ENCODE measurements at places on chromosomes 6 and 20.

DNA sequence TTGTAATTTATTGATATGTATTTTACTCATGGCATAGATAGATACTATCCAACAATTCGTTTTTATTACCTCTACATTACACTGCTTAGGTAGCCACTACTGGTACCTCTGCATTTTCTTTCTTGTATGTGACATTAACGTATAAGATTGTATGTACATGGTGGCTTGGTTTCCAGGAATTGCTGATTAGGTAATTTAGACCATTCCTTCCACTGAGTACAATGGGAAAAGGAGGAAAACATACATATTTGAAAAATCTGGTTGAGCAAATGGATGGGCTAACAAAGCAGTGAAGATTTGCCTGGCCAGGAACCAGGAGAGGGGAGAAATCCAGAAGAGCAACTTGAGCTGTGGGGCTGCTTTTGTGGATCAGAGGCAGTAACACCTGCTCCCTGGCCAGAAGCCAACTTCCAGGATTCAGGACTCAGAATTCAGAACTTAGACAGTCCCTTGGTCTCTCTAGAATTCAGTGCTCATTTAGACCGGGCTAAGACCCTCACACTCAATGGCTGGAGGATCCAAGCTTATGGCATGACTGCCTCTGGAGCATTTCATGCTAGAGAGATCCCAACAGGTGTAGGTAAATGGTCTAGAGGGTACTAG is 17.9 kb upstream of the MICB start:
- DNase-seq = no peak

DNA sequence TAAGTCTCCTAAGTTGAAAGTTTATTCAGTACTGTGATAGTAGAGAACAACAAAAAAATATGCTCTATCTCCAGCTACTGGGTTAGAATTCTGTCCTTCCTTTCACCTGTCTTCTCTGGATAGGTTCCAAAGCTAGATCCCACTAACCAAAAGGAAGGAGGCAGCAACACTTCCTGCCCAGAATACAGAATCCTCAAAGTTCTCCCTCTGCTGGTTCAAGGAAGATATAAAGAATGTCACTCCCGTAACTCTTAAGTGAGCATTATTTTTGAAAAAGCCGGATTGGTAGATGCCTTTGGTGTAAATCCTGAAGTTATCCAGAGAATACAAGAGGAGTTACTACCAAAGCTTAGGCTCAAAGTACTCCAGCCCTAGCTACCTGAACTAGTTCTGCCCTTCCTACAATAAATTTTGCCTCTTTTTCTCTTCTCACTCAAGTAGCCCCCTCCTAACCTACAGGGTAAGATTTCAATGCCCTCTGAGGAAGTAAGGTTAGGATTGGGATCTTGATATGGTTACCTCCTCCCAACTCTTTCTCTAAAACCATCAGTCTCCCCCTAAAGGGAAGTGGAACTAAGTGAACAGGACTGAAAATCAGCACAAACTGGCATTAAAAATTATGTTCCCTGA is 26.0 kb upstream of the CRIP3 start:
- DNase-seq = peak; percentile 44

DNA sequence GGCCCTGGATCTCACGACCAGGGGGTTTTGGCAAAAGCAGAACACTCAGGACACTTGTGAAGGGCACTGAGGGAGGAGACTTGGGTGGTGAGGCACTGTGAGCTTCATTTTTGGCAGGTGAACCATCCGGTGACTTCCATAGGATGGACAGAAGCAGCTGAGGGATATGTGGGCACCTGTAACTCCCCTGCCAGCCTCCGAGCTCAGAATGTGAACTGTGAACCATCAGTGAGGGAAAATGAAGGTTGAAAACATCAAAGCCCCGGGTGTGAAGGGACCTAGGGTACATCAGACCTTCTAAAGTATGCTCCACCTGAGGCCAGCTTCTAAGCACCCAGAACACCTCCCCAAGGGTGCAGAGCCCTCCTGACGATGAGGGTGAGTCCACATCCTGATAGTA is 53.2 kb downstream of the FAXC start:
- no peak for DNase-seq

DNA sequence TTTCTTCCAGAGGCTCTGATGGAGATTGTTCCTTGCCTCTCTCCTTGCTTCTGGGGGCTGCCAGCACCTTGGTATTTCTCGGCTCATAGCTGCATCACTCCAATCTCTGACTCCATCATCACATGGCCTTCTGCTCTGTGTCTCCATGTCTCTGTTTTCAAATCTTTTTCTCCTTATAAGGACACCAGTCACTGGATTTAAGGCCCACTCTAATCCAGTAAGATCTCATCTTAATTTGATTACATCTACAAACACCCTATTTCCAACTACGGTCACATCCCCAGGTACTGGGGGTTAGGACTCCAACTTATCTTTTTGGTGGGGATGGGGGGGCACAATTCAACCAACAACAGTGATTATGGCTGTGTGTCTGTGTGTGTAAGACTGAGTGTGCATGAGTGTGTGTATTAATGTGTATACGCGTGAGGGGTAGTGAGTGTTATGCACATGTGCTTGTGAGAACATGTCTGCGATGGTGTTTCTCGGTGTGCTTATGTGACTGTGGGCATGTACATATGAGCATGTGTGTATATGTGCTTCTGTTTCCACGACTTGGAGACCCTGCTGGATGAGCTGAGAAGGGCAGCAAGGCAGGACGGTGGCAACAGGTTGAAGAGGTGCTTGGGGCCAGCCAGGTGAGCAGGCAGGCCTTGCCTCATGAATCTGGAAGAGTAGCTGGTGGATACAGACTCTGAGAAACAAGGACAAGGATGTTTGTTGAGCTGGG is 130.5 kb downstream of the MRPL14 start:
- no peak for DNase-seq

- no peak for DNase-seq
These were observed 7.3 kb upstream of the RIMS1 start for GRCh38 chr6:71879016-71879415.

DNA sequence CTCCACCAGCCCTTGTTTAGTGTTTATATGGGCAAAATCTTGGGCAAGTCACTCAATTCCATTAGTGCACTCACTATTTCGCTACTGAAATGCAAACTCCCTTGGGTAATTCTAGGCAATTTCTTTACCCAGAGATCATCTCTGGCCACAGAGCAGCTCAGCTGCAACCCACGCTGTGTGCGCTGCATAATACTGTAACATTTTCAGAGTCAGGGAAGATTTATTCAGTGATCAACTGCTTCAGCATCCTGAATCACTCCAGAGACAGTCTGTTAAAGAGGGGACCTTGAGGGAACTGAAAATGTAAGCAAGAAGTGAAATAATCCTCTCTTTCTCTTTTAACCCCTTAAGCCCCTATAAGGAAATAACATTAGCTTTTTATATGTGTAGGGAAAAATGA is 189.6 kb upstream of the FBXL4 start:
- DNase-seq = no peak

DNA sequence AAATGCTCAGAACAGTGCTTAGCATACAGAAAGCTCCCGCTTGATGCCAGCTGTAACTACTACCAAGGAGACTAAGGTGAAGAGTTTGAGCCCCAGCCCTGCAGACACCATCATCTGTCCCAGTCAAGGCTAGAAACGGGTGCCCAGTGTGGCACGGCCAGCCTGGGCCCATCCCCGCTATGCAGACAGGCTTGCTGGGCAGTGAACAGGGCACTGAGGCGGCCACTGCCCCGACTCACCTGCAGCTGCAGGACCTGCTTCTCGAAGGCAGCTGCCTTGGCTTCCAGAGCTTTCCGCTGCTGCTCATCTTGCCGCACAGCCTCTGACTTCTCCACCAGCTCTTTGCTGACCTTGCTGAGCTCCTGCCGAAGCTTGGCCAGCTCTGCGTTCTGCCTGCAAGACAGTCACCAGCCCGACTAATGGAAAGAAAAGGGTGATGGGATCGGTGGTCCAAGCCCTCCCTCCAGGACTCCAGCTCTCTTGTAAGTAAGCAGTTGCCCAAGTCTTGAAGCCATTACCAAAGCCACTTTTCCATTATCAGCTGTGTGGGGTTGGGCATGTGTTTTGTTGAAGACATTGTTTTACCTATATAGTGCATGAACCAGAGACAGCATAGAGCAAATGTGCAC is 48.7 kb downstream of the RRBP1 start:
- no peak for DNase-seq

DNA sequence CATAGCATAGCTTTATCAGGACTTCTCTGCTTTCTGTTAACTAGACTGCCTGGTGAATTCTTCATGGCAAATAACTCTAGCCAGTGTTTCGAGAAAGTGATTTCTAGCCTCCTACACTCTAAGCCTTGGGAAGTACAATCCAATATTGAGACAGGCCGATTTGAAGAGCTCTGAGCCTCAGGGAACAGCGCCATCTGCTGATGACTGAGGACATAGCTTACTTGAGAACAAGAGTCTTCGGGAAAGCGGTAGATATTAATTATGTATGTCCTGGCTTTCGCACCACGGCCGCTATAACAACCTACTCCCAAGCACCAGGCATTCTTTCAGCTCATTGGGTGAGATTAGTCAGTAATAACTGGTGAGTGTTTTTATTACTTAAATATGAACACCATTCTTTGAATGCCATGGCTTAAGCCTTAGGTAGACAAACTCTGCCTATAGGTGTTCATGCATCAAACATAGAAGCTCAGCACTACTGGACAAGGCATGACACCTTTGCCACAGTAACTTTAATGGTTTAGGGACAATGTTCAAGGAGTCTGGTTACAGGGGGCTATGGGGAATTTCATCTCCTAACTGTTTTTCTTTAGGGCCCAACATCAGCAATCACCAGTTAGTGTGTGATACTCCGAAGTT is 518.6 kb downstream of the BMP2 start:
- DNase-seq = peak; percentile 66

GRCh38 chr6:141744971-141745370 is 387.8 kb upstream of the GJE1 start:
- no peak for DNase-seq

- no peak for DNase-seq
These were observed 67.7 kb downstream of the TMEM244 start for GRCh38 chr6:129793447-129793846.

DNA sequence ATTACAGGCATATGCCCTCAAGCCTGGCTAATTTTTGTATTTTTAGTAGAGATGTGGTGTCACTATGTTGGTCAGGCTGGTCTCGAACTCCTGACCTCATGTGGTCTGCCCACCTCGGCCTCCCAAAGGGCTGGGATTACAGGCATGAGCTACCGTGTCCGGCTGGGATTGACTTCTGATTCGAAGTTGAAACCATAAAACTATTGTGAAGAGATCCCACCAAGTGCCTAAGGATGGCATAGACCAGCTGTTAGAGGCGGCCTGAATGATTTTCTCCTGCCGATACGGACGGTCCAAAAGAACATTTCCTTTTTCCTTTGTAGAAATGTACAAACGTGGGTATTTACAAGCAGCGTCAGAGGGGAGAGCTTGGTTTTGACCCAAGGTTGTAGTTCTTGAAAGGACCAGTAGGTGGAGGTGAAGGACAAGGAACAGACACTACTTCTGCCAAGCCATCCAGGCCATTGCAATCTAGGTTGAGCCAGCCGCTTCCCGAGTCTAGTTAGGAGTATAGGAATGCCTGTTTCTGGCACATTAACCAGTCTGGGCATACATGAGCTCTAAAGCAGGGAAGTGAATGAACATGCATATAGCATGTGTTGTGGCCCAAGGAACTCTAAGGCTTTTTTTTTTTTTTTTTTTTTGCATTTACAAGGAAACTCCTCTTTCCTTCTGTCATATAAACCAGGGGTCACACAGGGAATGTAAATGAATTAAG is 29.0 kb downstream of the MOCS3 start:
- DNase-seq = peak; percentile 85

GRCh38 chr20:51424270-51425117 is 118.0 kb downstream of the NFATC2 start:
- no peak for DNase-seq

DNA sequence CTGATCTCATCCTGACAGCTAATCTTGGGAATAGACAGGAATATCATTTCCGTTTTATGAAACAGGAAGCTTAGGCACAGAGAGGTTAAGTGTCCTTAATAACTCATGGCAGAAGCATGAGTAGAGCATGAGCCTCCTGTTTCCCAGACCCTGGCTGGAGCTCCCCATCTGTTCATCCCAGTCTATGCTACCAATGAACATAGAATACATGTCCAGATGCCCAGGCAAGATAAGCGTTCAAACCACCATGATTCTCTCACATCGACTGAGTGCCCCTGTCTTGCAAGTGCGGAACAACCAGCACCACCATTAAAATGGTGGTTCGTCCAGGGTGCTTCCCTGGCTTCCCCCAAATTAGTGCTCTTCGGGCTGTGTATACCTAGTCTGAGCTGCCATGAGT is 217.1 kb downstream of the FARS2 start:
- DNase-seq = no peak

DNA sequence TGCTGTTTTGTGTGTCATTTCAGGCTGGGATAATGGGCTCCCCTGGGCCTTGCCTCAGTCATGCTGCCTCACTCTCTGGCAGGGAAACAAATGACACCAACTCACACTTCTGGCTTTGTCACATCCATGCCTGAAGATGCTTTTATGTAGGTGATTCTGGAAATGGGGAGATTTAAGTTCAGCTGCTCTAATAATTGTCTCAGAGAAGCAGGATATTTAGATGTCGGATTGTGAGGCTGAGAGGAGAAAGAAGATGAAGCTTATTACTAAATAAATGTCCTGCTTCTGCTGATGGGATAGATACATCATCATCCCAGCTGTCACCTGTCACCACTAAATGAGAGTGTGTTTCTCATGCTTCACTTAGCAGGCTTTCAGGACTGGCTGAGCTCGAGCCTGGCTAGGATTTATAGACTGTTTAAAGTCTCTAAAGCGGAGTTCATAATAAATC is 480.2 kb upstream of the SPTLC3 start:
- DNase-seq = no peak

- no peak for DNase-seq
These were observed 47.5 kb downstream of the ADGRG6 start for GRCh38 chr6:142349215-142349823.

DNA sequence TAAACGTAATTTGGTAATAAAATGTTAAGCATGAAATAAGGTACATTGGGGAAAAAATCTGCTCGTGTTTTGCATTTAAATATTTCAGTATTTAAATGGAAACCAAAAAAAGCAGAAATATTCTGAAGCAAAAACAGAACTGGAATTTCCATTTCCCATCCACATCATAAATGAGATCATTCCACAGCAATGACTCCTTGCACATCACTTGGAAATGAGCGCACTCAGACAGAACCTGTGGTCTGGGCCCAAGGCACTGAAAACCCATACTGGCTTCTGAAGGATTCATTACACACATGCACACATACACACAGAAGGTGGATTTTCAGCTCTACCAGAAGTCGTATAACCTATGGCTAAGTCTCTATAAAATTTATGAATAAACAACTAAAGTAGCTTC is 174.8 kb downstream of the IBTK start:
- DNase-seq = no peak
